ENCODE measurements at places on chromosomes 6 and 20. TPM values are rescaled to one million over a fixed set of nuclear protein-coding genes. Genes with fewer than 3 reads are reported as not detected.

DEFB127 gene
- total RNA-seq: not detected

DNA sequence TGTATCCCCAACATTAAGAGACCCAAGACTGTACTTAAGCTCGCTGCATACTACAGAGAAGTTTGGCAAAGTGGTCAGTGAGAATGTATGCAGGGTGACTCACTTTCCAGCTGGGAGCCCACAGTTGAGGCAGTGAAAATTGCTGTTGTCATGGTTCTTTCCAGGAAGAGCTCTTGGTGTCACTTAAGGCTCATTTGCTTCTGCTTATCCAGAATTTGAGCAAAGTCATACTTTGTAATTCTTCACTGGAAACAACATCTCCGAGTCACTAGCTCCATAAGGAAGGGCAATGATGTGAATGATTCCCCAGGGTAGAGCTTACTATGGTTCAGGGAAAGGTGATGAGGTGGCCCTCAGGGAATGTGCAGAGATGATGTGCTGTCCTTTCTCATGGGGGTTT is 65.4 kb upstream of the FBXL4 start:
- DNase-seq: no peak
- peaks cover 8% of the 10 kb centered on the region for H3K27me3 ChIP-seq
- peaks cover 5% of the 10 kb centered on the region for H3K4me1 ChIP-seq
- H3K27ac ChIP-seq: no peak overlapping the region

DNA sequence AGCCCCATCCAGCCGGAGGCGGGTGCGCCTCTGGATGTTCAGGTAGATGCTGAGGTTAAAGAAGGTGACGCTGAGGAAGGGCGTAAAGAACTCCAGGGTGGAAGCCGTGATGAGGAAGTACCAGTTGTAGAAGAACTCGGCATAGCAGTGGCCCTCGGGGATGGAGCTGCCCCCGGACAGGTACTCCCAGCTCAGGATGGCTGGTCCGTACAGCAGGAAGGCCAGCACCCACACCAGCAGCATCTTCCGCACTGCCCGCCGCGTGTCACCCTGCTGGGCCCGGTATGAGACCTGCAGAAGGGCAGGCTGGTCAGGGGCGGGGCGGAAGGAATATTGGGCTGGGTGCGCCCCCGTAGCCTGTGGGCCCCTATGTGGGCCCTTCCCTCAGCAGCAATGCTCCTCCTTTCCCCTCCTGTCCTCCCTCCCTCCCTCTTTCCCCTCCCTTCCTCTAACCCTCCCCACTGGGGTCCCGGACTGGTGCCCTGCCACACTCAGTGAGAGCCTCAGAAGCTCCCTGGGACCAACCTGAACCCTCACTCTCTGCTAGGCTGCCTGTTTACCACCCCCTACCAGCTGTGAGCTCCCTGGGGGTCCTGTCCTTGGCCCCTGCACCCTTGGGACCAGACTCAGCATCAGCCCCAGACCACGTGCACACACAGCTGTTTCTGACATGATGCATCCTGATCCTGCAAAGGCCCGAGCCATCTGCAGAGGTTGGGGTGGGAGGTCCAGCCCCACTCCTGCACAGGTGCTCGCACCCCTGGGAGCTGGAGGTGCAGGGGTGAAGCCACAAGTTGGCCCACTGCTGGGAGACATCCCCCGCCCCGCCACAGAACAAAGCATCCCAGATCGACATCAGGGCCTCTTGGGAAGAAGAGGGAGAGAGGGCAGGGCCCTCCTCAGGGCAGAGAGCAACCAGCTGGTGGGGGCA is 3.2 kb downstream of the HRH3 start:
- no peak overlapping the region for H3K4me3 ChIP-seq
- DNase-seq: no peak
- no peak overlapping the region for H3K27ac ChIP-seq

IRF4 gene
- total RNA-seq: 432 TPM

DNA sequence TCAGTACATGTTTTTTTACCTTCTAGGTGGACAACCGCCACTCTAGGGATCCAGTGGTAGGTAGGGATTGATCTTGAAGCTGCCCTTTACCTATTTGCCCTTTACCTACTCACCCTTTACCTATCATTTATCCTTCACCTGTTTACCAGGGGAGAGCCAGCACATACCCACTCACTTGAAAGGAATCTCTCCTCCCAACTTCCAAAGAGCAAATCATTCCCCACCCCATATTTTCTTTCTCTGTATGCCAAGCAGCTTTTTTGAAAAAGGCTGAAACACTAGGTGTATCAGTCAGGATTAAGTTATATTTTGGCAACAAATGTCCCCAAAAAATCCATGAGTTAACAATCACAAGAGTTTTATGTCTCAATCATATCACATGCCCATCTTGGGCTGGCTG is 10.5 kb upstream of the EPM2A start:
- H3K27ac ChIP-seq: no peak overlapping the region
- peaks cover 15% of the 10 kb centered on the region for H3K36me3 ChIP-seq
- no peaks in the 10 kb centered on the region for H3K27me3 ChIP-seq
- no peak for DNase-seq
- H3K4me1 ChIP-seq: peaks cover 4% of the 10 kb centered on the region

All from activated naive CD8-positive, alpha-beta T cell treated with anti-CD3 and anti-CD28 coated beads for 36 hours (primary cell).